ENCODE measurements at places on chromosomes 13 and 19. TPM values are rescaled to one million over a fixed set of nuclear protein-coding genes. Genes with fewer than 3 reads are reported as not detected.

DNA sequence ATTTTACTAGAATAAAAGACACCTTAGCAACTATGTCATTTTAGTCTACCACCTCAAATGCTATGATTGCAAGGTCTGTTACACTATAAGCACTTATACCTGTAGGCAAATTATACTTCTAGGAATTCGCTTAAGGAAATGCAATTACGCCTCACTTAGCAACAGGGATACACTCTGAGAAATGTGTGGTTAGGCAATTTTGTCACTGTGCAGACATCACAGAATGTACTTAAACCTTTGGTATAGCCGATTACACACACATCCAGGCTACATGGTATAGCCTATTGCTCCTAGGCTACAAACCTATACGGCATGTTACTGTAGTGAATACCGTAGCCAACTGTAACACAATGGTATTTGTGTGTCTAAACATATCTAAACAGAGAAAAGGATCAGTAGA is 30.0 kb upstream of the ZNF573 start:
- DNase-seq = no peak

- DNase-seq = no peak
These were observed 21.4 kb downstream of the MAP4K1 start for GRCh38 chr19:38596057-38596981.

SHISA7 gene
- polyA plus RNA-seq = not detected

- DNase-seq = no peak
These were observed 31.9 kb upstream of the ATP11A start for GRCh38 chr13:112657850-112658445.

CATSPERD gene
- polyA plus RNA-seq = not detected

NBEA gene
- 0.14 TPM for polyA plus RNA-seq

LILRB4 gene
- not detected for polyA plus RNA-seq

DNA sequence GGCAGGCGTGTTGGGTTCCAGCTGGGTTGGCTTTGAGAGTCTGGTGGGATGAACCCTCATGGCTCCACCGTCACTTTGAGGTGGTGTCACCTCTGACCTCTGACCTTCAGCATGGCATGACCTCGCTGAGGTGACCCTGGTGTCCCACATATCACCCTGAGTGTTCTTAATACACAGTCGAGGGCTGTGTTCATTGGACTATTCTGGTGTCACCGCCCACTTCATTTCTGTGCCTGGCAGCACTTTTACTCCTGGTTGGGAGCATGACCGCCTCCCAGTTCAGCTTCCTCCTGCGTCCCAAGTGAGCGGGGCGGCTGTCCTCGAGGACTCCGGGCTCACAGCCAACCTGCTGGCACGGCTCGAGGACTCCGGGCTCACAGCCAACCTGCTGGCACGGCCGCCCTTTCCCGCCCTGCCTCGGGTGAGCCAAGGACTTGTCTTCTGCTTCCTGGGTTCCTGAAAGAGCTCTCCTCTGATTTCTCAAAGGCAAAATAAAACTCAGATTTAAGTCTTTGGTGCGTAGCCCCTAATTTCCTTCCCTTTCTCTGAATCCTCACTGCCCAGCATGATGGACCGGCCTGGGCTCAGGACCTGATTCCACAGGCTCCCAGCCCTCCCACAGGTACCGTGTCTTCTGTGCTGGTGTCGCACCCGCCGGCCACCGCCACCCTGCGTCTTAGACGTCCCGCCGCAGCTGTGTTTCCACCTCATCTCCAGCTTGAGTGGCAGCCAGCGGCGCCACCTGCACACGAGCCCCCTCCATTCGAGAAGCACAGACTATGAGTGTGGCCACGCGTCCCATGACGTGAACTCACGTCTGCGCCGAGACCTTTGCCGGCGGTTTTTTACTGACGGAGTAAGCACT is 10.4 kb downstream of the ATP4B start:
- no peak for DNase-seq

N4BP2L1 gene
- 54.3 TPM for polyA plus RNA-seq

DNA sequence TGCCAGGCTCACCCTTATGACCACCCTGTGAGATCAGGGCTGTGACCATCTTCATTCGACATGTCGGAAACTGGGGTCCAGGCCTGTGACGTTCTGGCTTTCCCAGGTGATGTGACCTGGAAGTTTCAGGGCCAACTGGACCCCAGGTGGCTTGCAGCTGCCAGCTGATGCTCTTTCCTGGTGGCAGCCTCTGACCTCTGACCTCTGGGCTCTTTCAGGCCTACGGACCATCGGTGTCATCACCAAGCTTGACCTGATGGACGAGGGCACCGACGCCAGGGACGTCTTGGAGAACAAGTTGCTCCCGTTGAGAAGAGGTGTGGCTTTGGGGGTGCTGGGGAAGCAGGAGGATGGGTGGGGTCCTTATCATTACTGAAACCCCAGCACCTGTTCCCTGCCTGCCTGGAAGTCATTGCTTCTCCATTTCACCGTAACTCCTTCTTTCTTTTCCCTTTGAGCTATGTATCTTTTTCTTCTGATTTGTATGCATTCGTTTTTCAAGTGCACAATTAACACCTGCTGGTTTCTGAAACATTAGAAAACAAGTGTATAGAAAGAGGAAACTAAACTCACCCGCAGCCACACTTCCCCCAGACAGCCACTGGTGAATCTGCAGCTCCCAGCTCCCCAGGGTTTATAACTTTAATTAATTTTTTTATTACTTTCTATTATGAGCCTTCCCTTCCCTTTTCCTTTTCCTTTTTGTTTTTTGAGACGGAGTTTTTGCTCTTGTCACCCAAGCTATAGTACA is 58.9 kb downstream of the TMED1 start:
- no peak for DNase-seq

- DNase-seq = no peak
These were observed 11.2 kb downstream of the BCAT2 start for GRCh38 chr19:48799358-48800300.

Data from CD8-positive, alpha-beta memory T cell (primary cell).